Omental fat pad (tissue), 4 donors: ENCODE measurements at places on chromosomes 11 and 22. TPM values are rescaled to one million over a fixed set of nuclear protein-coding genes. Genes with fewer than 3 reads are reported as not detected.

DNA sequence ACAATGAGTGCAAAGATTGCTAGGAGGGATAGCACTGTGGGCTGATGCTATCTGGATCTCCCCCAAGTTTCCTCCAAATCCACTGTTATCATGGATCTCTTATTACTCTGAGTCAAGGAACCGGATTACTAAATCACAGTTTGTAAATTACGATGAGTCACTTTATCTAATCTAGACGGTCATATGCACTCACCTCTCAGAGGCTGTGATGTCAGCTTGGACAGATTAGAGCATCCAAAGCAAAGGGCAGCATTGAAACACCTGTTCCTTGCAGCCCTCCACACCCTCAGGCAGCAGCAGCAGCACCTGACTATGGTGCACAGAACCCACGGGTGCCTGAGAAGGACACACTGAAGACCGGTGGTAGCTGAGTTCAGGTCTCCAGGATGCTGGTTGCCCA, 14.0 kb upstream of the POU2AF1 start:
- no peak for DNase-seq

- no peak for DNase-seq
These were observed 7.2 kb downstream of the CEP164 start for GRCh38 chr11:117334896-117335295.

The HORMAD2 gene
- total RNA-seq = not detected

The TUBA8 gene
- total RNA-seq = 3.2 TPM

- DNase-seq = no peak
These were observed 650.8 kb upstream of the KIRREL3 start for GRCh38 chr11:127651175-127651887.
